Activated naive CD4-positive, alpha-beta T cell treated with anti-CD3 and anti-CD28 coated beads, Interleukin-2, amount 10 ng/mL, durations not matched to agents 7 days and 5 days (primary cell): ENCODE measurements at places on chromosomes 3 and 15.

- DNase-seq = peak; percentile 91
Observed at GRCh38 chr3:53219895-53220483, 35.8 kb downstream of the TKT start.

DNA sequence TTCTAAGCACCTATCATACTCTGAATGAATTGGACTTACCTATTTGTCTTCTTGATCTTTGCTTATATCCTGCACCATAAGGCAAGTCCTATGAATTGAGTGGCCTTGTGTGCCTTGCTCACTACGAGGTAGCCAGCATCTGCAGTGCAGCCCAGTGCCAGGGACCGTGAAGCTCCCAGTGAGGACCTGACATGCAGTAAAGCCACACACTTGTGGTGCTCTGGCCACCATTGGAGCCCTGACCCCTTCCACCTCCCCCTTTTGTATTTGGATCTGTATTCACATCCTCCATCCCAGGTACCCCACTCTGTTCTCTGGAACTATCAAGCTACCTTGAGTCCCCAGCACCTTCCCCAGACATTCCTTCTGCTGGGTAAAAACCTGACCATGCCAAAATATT, 52.1 kb downstream of the BSN start:
- DNase-seq = peak; percentile 25

DNA sequence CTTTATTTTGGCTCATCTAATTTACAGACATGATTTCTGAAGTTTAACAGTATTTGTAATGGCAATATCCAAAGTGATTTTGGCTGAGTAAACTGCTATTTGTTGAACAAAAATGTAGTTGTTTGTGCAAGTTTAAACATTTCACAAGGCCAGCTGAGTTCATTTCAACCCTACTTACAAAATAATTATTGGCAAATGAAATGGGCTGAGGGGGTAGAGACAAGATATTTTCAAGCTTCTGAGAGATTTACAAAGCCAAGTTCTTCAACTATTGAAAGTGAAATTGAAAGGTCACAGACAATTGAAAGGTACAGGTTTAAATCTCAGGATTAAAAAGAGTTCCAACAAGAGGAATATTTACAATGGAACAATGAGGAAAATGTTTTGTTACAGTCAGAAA, 77.1 kb downstream of the DUT start:
- no peak for DNase-seq

- DNase-seq = no peak
Observed at GRCh38 chr3:10428406-10429091, 76.8 kb downstream of the ATP2B2 start.

GRCh38 chr15:39286706-39287105, 294.2 kb upstream of the THBS1 start:
- no peak for DNase-seq

- DNase-seq = no peak
Observed at GRCh38 chr3:99900248-99900647, 82.6 kb downstream of the CMSS1 start.

- no peak for DNase-seq
Observed at GRCh38 chr3:98213276-98213675, 46.8 kb downstream of the OR5H15 start.

DNA sequence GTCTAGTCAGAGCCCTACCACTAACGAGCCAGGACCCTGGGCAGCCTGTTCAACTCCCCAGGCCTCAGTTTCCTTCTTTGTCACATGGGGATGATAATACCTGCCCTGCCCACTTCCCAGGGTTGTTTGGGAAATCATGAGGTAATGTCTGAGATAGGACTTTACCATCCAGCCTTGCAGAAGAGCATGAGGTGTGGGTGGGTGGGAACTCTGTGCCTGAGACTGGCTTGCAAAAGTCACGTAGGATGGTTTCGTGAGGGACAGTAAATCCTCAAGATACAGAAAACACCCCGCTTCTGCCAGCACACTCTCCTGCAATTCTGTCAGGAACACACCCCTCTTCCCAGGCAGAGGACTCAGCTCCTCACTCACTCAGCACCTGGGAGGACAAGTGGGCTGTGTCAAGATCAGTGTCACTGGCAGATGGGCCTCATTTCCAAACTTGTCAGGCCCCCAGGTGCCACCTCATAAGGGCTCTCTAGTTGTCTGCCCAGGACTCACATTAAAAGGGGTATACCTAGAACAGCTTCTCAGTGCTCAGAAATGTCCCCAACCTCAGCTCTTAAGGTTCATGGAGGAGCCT, 58.4 kb downstream of the DAPK2 start:
- DNase-seq = no peak

DNA sequence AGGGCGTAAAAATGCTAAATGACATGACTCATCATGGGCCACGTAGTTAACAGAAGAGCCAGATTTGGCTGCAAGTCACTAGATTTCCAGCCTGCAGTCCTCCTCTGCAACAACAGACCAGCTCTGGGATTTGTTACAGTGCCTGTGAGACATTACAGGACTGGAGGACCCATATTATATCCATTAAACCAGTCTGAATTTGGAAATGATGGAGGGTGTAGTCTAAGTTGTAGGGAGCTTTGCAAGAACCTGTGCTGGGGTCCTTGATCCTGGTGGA, 10.8 kb downstream of the ZNF774 start:
- no peak for DNase-seq

DNA sequence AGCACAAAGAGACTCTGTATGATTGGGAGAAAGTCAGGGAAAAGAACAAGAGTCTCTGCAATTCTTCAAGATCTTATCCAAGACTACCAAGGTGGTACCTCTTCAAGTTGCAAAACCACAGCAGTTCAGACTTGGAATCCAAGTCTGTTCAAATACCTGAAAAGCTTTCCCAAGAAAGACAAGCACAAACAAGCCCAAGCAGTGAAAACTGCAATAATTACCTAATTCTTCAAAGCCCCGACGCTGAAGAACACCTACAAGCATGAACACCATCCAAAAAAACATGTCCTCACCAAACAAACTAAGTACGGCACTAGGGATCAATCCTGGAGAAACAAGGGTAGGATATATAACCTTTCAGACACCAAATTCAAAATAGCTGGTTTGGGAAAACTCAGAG, 299.3 kb upstream of the ALCAM start:
- DNase-seq = no peak

DNA sequence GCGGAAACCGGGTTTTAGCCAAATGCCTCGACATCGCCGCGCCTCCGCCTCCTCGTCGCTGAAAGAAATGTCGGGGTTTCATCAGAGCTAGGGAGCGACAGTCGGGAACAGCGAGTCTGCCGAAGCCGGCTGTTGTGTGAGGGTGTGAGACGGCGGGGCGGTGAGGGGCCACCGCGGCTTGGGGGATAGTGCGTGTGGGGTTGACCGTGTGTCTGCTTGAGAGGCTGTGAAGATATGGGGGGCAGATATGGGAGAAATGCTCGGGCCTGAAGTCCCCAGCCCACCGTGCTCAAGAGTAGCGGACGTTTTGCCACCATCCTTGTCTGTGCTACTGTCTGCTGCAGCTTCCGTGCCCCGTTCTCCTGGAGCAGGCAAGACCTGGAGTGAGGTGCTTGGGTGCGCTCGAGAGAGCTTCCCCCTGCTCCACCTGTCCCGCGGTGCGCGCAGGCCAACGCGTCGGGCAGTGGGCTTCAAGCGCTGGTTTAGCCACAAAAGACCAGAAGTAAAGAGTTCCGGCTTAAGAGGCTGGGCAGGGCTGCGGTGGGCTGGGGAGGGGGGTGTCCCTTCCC, 716 bp upstream of the ISLR2 start:
- DNase-seq = no peak

DNA sequence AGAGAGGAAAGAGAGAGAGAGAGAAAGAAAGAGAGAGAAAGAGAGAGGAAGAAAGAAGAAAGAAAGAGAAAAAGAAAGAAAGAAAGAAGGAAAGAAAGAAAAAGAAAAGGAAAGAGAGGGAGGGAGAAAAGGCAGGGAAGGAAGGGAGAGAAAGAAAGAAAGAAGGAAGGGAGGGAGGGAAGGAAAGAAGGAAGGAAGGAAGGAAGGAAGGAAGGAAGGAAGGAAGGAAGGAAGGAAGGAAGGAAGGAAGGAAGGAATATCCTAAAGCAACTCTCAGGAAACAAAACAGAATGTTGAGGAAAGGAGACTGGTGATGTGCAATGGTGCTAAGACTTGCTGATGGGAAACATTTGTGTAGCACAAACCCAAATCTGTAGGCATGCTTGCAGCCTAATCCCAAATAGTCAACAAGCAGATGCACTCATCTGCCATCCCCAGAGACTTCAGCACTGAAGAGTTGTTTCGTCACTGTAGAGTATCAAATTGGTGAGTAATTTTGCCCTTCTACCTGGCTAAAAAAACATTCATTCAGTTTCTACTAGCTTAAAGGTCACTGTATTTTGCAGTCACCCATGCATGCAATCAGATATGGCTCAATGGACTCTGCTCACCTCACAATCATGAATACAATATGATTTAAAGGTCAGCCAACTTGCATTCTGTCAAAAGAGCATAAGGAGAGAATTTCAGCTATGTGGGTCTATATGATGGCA, 480.3 kb downstream of the FGF12 start:
- DNase-seq = no peak

GRCh38 chr3:160412477-160412876, 13.0 kb downstream of the SMC4 start:
- DNase-seq = no peak

DNA sequence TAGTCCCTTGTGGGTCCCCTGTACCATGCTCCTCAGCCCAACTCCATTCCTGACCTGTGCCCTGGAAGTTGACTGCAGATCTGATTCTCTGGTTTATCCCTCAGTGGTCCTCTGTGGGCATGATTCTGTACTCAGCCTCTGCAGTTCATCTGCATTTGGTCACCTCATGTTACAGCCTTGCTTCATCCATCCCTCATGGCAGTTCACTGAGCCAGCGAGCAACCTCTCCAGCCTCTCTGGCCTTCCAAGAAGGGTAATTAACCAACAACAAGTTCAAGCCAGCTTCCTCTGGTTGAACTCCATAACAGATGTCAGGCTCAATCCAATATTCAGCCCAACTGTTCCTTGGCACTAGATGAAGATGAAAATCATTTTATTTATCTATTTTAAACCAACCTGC, 509.5 kb downstream of the NTRK3 start:
- DNase-seq = no peak

GRCh38 chr3:82293867-82294266, 532.4 kb upstream of the GBE1 start:
- DNase-seq = no peak

DNA sequence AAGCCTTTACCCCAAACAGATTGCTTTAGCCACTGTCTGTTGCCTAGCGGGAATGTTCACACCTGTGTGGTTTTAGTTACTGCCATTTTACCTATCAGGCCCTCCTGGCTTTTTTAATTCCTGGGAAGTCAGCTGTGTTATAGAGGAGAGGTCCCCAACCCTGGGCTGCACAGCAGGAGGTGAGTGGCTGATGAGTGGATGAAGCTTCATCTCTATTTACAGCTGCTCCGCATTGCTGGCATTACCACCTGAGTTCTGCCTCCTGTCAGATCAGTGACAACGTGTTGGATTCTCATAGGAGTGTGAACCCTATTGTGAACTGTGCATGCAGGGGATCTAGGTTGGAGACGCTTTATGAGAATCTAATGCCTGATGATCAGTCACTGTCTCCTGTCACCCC, 127.0 kb downstream of the MBNL1 start:
- no peak for DNase-seq

- DNase-seq = no peak
Observed at GRCh38 chr3:67461667-67462142, 192.7 kb downstream of the SUCLG2 start.

DNA sequence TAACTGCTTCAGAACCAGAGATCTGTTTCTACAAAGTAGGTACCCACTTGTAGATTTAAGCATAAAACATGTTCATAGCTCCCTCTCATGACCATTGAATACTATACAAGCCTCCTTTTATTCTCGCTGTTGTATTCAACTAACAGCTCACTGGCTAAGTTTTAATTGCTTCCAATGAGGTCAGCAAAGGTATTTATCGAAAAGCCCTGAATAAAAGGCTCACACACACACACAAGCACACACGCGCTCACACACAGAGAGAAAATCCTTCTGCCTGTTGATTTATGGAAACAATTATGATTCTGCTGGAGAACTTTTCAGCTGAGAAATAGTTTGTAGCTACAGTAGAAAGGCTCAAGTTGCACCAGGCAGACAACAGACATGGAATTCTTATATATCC, at the start of gene FGF7:
FGF7 (plus strand) TSS at position 222 of the 400 bp plus-strand sequence. CDS start 1,056 bp downstream, outside the sequence.
- DNase-seq = no peak

GRCh38 chr15:69781411-69782125, 316.1 kb downstream of the TLE3 start:
- no peak for DNase-seq

GRCh38 chr3:14150491-14151230, 25.8 kb downstream of the TMEM43 start:
- no peak for DNase-seq

GRCh38 chr15:33716025-33716424, 252.3 kb upstream of the CHRM5 start:
- DNase-seq = no peak

- no peak for DNase-seq
Observed at GRCh38 chr15:76168237-76168984, 108.6 kb downstream of the TMEM266 start.

- no peak for DNase-seq
Observed at GRCh38 chr15:69118089-69118488, 42.3 kb upstream of the GLCE start.

DNA sequence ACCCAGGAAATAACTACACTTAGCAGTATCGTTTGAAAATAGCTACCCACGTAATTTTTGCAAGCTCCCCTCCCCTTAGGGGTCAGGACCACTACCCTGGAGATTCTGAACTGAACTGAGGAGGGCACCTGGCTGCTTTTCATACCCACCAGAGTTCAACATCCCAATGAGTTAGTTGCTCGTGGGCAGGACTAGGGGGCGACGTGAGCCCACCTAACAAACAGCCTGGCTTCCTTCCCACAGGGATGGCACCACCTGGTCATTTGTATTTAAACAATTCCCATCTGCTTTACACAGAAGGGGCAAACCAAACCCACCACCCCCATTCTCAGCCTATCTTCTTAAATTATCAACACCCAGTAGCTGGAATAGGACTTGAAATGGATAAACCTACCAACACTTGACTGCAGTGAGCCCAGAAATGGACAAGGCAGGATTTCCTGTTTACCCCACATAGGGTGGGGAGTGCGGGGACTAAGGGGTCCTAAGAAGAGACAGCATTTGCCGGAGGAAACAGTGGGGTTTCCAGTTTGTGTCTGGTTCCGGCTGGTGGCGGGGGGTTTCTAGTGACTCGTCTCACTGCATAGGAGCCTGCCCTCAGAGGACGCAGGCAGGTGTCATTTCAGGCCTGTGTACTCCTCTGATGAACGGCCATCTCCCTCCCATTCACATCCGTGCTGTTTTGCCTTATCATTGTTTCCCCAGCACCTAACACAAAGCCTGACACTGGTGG, 11.6 kb upstream of the VGLL4 start:
- DNase-seq = peak; percentile 23

- no peak for DNase-seq
Observed at GRCh38 chr3:41223078-41223477, 23.8 kb downstream of the CTNNB1 start.

- no peak for DNase-seq
Observed at GRCh38 chr15:42490291-42490670, 660 bp downstream of the ZNF106 start.

DNA sequence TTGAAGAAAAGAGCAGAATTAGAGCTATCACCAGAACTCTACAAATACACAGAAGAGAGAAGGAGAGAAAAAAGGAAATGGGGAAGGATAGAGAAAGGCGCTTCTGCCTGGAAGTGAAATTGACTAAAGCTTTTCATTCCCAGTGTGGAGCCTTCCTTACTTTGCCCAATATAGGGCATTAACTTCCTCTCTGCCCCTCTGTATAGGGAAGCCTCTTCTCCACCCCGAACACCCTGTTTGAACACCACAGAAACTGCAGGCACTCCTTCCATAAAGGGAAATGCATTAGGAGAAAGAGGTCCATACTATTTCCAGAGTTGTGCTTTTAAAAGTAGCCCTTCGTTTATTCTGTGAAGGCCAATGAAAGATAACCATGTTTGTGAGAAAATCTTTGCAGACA, 248.5 kb downstream of the RAP2B start:
- no peak for DNase-seq
